Suprapubic skin (tissue), 4 donors: ENCODE measurements at places on chromosomes 12 and 14.

DNA sequence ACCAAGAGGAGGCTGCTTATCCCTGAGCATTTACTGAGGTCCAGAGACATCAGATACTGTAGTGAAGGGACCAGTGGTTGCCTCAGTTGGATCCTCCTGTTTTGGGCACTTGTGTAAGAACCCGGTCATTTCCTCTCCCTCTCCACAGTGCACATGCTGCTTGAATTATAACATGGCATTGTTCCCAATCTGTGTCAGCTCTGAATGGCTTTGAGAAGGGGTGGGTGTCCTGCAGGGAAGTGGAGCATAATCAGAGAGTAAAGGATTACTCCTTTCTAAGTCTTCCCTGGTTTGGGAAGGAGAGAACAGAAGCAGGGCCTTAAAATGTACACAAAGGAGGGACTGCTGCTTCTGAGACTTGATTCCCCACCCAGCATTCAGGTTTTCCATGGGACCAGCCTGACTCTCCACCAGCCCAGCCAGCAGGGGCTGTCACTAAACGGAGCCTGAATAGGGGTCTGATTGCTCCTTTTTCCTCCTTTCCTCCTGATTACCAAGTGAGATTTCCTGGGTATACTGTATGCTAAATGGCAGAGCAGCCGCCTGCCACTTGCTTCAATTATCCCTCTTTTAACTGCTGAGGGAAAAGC lies 78.4 kb downstream of the NRXN3 start:
- H3K27me3 ChIP-seq: peaks cover 4% of the 10 kb centered on the region
- H3K36me3 ChIP-seq: no peaks in the 10 kb centered on the region
- no peak for DNase-seq
- H3K27ac ChIP-seq: no peak overlapping the region
- H3K4me3 ChIP-seq: no peak overlapping the region

DNA sequence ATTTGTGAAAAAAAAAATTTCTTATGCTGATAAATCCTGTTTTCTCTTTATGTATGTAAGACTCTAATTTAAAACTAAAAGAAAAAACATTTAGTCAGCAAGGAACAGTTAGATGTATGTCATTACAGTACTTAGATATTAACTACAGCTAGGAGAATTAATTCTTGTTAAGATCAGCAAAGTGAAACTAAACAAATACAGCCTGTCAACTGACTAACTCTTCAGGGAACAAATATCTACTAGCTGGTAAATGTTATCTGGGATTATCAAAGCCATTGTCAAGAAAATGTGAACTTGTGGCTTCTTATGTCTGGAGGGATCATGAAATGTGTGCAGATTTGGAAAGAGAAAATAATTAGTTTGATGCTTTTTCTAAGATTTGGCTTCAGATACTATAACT lies 27.5 kb downstream of the MGAT4C start:
- DNase-seq: no peak
- no peak overlapping the region for H3K27ac ChIP-seq
- H3K4me1 ChIP-seq: no peaks in the 10 kb centered on the region
- H3K27me3 ChIP-seq: no peaks in the 10 kb centered on the region
- no peak overlapping the region for H3K4me3 ChIP-seq

DNA sequence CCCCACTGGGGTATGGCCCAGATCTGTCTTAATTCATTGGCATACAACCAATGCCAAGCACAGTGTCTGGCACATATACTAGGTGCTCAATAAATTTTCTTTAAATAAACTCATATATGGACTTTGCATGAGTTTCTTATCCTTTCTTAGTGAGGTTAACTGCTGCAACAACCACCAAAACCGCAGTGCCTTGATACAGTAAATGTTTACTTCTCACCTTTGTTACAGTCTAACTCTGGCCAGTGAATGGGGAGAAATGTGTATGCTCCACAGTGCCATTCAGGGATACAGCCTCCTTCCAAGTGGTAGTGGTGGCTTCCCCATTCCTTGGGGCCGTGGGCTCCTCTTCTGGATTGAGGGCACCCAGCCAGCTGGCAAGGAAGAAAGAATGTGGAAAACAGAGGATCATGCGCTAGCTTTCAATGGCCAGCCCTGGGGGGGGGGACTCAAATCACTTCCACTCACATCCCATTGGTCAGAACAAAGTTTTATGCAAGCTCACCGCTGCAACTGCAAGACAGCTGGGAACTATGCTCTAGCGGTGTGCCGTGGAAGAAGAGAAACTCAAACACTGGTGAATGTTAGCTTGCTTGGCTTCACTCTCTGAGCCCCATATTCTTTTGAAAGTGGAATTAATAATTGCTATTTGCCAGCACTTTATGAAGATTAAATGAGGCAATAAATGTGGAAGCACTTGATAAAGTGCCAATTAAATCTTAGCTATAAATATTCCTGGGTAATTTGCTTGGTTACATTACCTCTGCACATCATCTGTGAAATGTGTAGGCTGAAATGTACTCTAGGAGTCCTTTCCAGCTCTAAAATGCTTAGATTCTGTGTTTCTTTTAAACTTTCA lies 51.0 kb upstream of the SOCS2 start:
- no peaks in the 10 kb centered on the region for H3K36me3 ChIP-seq
- H3K27me3 ChIP-seq: no peaks in the 10 kb centered on the region
- no peak overlapping the region for H3K4me3 ChIP-seq
- no peak for DNase-seq
- peaks cover 2% of the 10 kb centered on the region for H3K4me1 ChIP-seq
- H3K27ac ChIP-seq: no peak overlapping the region

DNA sequence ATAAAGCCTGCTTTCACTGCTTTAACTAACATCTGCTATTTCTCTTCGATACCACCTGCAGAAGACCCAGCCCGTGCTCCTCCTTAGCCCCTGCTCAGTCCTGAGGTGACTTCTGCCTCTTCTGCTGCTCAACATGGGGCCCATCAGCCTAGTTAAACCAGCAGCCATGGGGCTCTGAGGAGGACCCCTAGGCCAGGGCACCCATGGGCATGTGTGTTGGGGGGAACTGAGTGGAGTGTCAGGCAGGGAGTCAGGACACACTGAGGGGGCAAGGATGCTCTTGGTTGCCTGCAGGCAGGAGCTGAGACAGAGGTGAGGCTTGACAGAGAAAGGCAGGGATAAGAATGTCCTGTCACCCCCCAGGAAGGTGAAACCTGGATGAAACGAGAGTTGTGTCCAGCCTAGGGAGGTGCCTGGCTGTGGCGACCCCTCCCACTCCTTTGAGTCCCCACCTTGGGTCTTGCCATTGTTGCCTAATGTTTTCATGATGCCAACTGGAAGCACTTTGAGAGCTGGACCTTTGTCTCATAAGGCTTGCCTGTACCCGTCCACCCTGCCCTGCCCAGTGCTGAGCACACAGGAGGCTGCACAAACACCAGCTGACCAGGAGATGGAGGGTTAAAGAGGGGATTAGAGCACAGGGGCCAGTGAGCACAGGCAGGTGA lies 12.5 kb upstream of the RABGGTA start:
- H3K4me3 ChIP-seq: no peak overlapping the region
- H3K4me1 ChIP-seq: peaks cover 30% of the 10 kb centered on the region
- no peaks in the 10 kb centered on the region for H3K36me3 ChIP-seq
- H3K27me3 ChIP-seq: no peaks in the 10 kb centered on the region
- no peak for DNase-seq
- no peak overlapping the region for H3K27ac ChIP-seq

GRCh38 chr14:21317398-21317797 lies 37.5 kb downstream of the RPGRIP1 start:
- no peaks in the 10 kb centered on the region for H3K4me1 ChIP-seq
- H3K36me3 ChIP-seq: no peaks in the 10 kb centered on the region
- H3K27me3 ChIP-seq: no peaks in the 10 kb centered on the region
- no peak for DNase-seq

GRCh38 chr12:9133216-9133916 lies 17.6 kb upstream of the A2M start:
- H3K4me3 ChIP-seq: no peak overlapping the region
- H3K4me1 ChIP-seq: no peaks in the 10 kb centered on the region
- no peak for DNase-seq
- no peak overlapping the region for H3K27ac ChIP-seq

DNA sequence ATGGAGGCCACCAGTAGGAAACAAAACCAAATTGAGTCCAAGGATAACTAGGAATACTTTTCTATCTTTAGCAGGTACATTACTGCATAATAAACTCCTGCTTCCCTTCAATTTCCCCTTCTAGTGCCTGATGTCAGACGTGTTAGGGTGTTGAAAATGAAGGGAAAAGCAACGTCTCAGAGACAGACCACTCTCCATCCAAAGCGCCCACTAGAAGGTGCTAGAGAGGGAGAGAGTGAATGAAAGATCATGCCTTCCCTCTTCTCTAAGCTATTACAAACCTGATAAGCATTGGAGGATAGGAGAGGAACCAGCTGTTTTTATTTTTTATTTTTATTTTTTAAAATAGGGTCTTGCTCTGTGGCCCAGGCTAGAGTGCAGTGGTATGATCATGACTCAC lies 64.1 kb downstream of the ZNF641 start:
- H3K36me3 ChIP-seq: no peaks in the 10 kb centered on the region
- no peaks in the 10 kb centered on the region for H3K4me1 ChIP-seq
- H3K4me3 ChIP-seq: no peak overlapping the region
- H3K27ac ChIP-seq: no peak overlapping the region
- peaks cover 6% of the 10 kb centered on the region for H3K27me3 ChIP-seq
